Fibroblast of villous mesenchyme (primary cell): ENCODE measurements at places on chromosomes 7 and 10.

DNA sequence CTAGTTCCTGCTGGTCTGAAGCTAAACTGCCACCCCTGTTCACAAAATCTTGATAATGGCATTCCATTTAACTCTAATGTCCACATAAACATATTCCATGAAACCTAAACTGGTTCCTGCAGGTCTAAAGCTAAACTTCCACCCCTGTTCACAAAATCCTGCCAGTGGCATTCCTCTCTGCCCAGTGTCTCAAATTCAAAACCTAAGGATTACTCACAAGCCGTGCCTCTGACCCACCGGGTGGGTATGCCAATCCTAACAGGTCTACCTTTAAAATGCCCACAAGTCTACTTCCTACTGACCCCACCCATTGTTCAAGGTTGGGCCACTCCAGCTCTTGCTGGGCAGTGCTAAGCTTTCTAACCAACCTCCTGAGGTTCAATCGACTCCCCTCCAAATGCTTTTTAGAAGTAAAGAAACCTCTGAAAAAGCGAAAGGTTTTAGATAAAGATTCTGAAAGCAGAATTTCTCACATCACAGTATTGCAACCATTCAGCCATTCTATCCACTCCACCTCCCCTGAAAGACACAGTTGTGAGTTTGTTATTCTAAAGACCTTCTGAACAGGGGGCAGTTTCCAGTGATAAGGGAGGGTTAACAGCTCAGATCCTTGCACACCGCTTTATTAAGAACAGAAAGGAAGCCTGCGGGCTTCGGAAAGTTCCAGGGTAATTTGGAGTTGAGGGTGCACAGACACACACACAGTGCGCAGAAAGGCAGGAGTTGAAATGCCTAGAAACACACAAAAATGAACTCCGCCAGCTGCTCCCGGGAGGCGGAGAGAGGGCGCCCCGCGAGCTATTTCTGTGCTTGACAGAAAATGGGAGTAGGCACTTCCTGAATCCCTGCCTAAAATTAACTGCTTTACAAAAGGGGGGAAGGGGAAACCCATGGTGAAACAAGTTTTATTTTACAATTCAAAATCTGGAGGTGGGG, 87.7 kb downstream of the TNS3 start:
- DNase-seq = peak; percentile 77

GRCh38 chr10:78173360-78174015, 139.8 kb downstream of the RPS24 start:
- no peak for DNase-seq

DNA sequence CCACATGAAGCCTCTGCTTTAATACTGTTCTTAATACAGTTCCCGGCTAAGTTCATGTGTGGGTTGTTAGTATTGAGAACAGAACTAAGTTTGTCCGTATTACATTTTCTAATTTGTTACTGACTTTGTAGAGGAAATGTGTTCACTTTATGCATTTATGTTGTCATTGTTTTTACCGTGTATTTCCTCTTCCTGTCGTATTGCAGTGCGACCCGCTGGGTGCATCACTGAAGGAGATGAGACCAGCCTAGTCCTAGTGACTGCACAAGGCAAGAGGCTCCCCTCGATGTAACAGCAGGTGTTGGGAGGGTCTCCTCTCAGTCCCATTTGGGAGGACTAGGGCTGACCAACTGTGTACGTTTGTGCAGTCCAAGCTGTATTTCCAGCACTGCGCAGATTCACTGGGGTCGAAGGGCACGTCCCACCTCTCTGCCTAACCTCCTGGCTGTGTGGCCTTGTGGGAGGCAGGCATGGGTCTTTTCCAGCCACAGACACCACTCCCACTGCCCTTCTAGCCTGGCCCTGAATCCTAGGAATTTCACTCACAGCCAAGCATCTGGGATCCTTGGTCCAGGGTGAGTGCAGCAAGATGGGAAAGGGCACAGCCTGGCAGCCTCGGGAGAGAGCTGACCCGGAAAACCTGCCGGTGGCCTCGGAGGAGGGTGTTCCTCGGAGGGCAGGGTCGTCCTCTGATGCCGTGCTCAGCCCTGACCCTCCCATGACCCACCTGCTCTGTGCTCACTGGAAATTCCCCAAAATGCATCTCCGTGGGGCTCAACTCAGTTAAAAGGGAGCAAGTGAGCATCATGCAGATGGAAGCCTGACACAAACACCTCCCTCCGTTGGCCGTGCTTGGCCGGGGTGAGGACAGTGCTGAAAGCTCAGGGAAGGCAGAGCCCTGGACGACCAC, 63.9 kb upstream of the FAM20C start:
- DNase-seq = no peak

- no peak for DNase-seq
These were observed at the start of gene ASB15 for GRCh38 chr7:123601530-123601929. TSS of gene ASB15 (plus strand) at chr7:123601821. CDS start at chr7:123614503, 12,682 bp downstream.

- no peak for DNase-seq
These were observed 154.5 kb upstream of the PPP2R2D start for GRCh38 chr10:131746241-131746711.

DNA sequence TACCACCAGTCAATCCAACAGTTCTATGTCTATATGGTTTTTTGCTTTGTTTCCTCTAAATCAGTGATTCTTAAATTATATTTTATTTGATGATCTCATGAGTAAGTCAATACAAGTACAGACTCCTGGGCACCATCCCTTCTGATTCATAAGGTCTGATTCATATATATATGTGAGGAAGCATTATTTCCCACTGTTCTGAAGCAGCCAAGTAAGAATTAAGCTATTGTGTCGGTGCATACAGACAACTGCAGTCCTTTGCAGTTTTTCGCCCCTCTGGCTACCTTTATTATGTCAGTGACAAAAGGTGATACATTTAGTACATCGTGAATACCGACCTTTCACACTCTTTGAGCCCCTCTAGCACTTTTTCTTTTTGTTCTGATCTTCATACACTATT, 1079.6 kb upstream of the C7orf33 start:
- DNase-seq = no peak

- no peak for DNase-seq
These were observed 25.5 kb upstream of the TRUB1 start for GRCh38 chr10:114912470-114912859.

GRCh38 chr7:107353701-107354100, 116.2 kb upstream of the GPR22 start:
- DNase-seq = no peak

DNA sequence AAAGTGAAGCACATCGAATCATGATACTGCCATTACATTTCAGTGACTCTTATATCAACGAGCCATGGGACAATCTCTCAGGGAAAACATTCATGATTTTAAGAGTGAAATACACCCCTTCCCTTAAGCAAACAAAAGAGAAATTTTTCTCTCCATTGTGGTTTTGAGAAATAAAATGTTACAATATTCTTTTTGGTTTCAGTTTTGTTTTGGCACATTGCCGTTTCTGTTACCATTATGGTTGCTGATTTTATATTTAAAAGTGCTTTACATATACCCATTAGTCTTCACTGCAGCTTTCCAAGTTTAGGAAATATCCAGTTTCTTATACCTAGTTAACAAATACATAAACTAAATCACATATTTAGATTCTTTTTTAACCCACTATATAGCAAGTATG, 126.8 kb upstream of the SEM1 start:
- no peak for DNase-seq

- peak; percentile 76 for DNase-seq
These were observed at the start of gene INTS15 for GRCh38 chr7:6589829-6590644. TSS of gene INTS15 (plus strand) at chr7:6590021. CDS start at chr7:6590284, 263 bp downstream.

- DNase-seq = no peak
These were observed 261.6 kb downstream of the WDR11 start for GRCh38 chr10:121112579-121113384.
